ENCODE measurements at places on chromosomes 13 and 19. TPM values are rescaled to one million over a fixed set of nuclear protein-coding genes. Genes with fewer than 3 reads are reported as not detected.

DNA sequence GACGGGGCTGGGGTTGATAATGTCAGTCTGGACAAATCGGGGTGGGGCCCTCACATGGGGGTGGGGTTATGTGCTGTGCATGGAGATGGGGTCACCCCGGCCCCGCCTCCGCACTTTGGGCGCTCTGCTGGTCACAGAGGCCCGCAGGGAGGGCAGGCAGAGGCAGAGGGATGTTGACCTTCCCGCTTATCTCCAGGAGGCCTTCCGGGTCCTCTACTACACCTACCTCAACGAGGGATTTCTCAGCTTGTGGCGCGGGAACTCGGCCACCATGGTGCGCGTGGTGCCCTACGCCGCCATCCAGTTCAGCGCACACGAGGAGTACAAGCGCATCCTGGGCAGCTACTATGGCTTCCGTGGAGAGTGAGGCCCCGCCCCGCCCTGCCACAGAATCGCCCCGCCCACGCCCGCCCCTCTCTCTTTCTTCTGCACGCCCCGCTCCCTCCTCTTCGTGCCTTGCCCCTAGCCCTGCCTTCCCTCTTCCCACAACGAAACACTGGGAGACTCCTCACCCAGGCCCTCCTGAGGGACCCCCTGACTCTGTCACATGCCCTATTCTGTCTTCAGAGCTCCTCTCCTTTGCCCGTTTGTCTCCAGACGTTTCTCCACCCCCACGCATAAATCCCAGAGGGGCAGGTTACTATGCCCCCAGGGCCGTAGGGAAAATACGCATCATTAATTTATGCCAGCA, 32.8 kb downstream of the TMEM161A start:
- no peak for DNase-seq

- DNase-seq = no peak
Measured at GRCh38 chr19:18644196-18645034, 7.6 kb downstream of the KLHL26 start.

GRCh38 chr13:26956522-26957142, 196.0 kb upstream of the GPR12 start:
- no peak for DNase-seq

DNA sequence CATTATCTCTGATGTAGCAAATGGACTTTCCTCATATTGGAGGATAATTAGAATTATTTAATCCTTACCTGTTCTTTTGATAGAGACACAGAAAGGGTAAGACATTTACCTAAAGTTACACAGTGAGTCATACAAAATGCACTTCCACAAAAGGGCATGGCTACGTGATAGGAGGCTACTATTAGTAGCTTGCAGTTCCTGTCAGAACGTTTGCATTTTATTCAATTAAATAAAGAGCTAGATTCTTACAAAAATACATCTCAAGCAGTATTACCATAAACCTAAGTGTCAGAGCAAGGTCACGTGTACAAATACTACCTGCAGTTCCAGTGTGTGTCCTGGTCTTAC, 120.6 kb downstream of the ESD start:
- DNase-seq = no peak

- DNase-seq = no peak
Measured at GRCh38 chr19:47470447-47471195, 1.1 kb downstream of the SLC8A2 start.

DNA sequence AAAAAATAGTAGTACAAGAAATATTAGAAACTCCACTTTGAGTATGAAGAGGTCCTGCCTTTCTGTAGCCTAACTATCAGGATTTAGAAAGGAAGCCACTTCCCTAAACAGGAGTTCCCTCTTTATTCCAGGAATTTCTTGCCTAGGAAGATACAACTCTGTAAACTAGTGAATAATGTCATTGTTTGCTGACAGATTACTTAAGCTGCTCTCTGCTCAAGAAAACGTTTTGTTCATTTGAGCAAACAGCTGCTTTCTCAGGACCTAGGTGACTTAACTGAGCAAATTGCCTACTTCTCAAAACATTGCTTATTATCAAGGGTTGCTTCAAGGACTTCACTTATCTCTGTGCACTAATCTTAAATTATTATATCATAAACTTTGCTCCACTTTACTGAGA, 1419.4 kb upstream of the SLC10A2 start:
- DNase-seq = no peak

DNA sequence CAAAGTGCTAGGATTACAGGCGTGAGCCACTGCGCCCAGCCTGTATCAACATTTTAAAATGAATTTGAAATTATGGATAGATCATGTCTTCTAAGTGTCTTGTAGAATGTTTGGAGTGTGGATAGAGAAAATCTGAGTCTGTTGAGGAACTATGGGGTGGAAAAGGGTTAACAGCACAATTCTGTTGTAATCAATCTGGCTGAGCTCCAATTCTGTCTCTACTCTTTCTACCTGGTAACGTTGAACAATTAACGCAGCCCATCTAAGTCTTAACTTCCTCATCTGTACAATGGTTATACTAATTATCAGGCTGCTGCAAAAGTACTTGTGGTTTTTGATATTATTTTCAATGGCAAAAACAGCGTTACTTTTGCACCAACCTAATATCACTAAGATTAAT, 4.1 kb downstream of the FPR2 start:
- no peak for DNase-seq

- DNase-seq = no peak
Measured at GRCh38 chr13:102261809-102262208, 140.0 kb downstream of the FGF14 start.

DNA sequence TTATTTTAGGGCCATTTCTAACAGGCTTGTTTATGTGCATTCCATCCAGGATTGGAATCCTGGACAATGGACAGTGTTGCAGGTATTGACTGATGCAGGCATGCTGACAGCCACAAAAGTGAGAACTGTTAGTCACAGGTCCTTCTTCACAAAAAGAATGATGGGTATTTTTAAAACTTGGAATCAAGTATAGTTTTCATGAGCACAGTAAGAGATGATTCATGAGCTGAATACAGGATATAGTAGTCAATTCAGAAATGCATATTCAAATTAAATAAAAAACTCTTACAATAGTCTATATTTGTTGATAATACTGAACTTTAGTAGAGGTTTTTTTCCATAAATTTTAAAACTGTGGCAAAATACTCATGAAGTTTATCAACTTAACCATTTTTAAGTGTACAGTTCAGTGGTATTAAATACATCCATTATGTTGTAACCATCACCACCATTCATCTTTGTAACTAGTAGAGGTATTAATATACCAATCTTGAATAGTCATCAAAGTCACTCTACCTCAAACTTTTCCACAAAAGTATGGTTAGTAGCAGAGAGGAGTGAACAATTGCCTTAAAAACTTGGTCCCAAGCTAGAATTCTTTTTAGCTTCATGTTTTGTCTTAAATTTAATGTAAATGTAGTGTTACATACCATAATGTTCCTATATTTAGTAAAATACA, 79.5 kb downstream of the KCNRG start:
- no peak for DNase-seq

DNA sequence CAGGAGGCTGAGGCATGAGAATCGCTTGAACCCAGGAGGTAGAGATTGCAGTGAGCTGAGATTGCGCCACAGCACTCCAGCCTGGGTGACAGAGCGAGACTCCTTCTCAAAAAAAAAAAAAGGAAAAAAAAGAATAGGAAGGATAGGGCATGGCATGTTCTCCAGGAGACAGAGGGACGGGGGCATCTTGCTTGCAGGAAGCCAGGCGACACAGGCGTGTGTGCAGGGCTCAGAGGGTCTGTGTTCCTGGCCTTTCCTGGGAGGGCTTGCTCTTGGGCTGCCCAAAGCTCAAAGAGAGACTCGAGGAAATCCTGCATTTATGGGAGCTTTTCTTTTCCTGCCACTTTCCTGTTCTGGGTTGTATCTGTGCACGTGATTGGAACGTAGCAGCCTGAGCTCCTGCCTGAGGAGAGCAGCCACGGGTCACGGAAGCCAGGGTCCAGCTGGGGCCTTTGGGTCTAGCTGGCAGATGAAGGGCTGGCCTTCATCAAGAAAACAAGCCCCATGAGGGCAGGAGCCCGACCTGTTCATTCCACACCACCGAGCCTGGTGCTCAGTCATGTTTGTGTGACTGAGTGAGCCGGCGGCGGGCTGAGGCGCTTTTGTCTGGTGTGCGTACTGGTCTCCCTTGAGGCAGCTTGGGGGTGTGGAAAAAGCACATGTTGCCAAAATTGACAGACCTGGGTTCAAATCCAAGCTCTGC, 44.5 kb downstream of the CAPN12 start:
- DNase-seq = no peak

DNA sequence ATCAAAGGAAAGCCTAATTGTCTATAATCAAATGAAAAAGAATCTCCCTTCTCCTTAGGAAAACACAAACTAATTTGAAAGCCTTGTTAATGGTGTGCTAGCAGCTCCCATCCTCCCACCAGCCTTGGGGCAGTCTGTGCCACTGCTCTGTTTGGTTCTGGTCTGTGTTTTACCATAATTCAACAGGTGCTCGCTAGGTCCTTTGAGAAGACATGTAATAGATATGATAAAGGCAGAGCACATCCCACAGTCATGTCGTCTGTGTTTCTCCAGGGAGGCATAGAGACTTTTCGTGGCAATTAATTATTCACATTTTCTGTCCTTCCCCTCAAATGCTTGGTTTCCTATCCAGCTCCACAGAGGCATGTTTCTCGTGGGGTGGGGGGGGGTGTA, 23.8 kb downstream of the FAM124A start:
- no peak for DNase-seq

DNA sequence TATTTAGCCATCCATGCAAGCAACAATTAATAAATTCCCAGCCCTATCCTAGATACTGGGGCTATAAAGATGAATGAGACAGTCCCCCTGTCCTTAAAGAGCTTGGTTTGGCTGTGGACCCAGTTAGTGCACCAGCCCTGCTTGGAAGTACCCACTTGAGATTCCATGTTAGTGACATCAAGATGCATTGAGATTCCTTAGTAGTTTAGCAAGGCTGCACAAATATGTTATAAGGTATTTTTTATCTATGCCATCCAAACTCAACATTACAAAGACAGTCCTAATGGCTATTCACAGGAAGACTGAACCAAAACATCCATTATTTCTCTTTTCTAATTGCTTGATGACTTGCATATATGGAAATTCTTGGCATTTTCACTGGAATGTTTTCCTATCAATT, 48.8 kb upstream of the RAP2A start:
- DNase-seq = no peak

DNA sequence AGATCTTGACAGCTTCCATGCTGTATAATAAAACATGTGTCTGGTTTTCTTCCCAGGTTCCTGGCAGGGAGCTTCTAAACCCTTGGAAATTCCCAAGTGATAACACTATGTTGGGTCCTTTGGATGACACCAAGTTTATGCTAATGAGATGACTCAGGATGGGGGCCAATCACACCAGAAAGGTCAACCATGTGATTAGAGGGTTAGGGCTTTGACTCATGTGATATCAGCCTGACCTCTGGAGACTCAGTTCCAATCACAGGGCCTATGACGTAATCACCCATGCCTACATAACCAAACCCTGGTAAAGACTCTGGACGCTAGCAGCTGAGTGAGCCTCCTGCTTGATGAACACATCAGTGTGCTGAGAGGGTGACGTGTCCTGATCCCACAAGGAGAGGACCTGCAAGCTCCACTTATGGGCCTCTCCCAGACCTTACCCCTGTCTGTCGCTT, 203.6 kb downstream of the DCLK1 start:
- DNase-seq = peak; percentile 3

GRCh38 chr13:28566283-28566682, 71.4 kb upstream of the FLT1 start:
- DNase-seq = no peak

DNA sequence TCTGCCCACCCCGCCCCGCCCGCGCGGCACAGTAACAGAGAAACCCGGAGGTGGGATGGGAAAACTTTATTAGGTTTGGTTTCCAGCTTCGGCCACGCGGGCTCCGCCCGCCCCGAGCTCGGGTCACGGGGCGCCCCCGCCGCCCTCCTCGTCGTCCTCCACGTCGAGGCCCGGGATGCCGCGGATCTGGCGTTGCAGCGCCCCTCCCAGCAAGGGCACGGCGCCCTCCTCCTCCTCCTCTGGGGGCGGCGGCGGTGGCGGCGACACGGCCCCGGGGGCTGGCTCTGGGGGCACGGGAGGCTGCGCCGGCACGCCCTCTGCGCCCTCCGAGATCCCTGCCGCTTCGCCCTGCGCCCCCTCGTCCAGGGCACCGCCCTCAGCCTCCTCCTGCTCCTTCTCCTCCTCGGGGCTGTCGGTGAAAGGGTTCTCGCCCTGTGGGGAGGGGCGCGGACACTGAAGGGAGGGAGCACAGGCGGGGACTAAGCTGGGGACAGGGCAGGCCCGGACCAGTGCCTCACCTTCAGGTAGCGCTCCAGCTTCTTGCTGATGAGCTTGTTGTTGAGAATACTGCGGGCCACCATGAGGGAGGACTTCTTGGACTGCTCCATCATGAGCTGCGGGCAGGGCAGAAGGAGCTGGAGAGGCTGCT, 536 bp upstream of the AKAP8 start:
- no peak for DNase-seq

DNA sequence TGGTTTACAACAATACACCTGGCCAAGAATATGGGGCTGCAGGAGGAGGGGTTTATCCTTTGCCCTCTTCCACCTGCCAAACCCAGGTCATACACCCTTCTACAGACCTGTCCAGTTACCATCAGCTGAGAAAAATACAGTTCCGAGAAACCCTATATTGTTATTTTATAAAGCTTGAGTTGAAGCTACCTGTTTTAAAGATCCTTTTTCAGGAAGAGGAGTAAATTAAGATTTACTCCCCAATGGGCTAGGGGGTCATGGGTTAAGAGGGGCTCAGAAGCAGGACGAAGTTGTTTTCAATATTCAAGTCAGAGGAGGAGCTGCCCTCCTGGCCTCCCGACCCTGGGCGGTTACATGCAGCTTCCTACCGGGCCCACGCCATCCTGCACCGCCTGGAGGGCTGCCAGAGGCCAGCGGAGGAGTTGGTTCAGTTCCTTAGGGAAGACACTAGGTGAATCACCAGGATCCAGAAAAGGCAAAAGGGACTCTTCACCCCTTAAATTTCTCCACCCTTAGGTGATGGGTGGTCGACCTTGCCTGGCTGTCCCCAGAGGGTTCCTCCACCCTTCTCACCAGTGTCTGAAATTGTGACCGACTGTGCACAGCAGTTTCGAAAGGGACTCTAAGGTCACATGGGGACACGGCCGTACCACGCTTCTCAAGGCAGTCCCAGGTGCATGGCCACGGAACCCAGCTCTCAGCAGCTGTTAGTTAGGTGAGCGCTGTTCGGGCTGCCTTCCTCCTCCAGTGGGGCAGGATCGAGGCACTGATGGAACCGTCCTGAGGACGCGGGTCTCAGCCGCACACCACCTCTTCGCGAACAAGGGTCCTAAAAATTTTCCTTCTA, 1.2 kb downstream of the GJB2 start:
- no peak for DNase-seq

Gene ZNF585A
- total RNA-seq = 10.6 TPM

Gene BEST2
- total RNA-seq = not detected

Gene FLT3LG
- 4.7 TPM for total RNA-seq

Gene ATP8A2
- total RNA-seq = 1.6 TPM

Gene FAM124A
- 4.2 TPM for total RNA-seq

Gene NMRK2
- not detected for total RNA-seq

All from thoracic aorta (tissue), 2 donors.